ENCODE measurements at places on chromosomes 16 and 17. TPM values are rescaled to one million over a fixed set of nuclear protein-coding genes. Genes with fewer than 3 reads are reported as not detected.
A peak's percentile ranks its signal among the peaks of the same experiment; 100 is the strongest.

Gene SLFN11
- total RNA-seq: not detected

DNA sequence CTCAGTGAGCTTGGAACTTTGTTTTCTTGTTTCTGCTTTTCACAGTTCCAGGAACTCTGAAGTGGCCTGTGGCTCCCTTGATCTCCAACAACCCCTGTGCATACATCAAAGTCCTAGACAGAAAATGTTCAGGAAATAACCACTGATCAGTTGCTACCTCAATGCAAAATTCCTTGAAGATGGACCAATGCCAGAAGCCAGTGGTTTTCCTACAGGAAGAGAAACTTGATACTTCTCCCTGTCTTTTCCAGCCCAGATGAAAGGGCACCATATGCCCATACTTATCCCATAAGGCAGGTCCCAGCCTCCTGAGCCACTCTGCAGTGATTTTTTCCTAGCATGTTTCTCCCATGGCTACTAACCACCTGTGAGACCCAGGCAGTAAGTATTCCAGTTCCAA is 12.3 kb upstream of the CDRT4 start:
- DNase-seq: no peak

DNA sequence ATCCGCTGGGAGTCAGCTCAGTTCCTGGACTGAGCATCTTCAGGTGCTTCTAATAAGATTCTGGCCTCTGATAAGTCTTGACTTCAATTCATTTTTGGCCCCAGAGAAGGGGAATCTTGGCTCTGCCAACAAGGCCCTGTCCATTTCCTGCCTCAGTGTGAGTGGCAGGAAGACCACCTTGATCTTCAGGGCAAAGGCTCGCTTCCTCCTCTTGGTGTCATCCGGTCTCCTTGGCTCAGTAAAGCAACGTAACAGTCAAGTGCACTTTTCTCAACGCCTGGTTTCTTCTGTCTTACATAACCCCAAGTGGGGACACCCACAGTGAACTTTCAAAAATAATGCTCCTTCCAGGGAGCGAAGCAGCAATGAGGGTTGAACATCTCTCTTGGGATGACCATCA is 169.8 kb downstream of the PRKCB start:
- no peak for DNase-seq

- DNase-seq: no peak
Observed at GRCh38 chr16:85387171-85387507, 226.0 kb upstream of the GSE1 start.

- DNase-seq: no peak
Observed at GRCh38 chr17:70268383-70268782, 99.1 kb downstream of the KCNJ2 start.

Gene CACNG5
- total RNA-seq: not detected

GRCh38 chr16:8713635-8714172 is 39.3 kb downstream of the ABAT start:
- no peak for DNase-seq

DNA sequence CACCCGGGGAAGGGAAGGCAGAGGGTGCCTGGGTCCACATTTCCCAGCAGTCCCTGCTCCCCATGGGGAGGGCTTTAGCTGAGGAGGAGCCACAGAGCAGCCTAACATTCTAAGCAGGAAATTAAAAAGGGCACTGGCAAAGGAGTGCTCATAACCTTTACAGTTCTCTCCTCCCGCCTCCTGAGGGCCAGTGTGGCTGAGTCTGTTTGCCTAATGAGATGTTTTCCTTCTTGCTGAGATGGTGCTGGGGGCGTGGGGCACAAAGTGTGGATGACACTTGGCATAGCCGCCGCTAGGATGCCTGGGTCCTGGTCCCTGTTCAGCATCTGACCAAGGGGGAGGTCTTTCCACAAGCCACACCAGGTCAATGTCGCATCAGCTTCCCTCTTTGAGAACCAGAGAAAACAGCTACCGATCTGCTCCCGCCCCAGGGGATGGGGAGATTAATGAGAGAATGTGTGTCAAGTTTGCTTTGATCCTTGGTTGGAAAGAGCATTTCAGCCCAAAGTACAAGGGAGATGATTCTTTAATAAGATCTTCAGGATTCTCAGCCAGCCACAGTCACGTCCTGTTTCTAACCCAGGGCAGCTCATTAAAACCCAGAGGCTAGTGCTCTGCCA is 5.8 kb downstream of the KIF18B start:
- DNase-seq: no peak

DNA sequence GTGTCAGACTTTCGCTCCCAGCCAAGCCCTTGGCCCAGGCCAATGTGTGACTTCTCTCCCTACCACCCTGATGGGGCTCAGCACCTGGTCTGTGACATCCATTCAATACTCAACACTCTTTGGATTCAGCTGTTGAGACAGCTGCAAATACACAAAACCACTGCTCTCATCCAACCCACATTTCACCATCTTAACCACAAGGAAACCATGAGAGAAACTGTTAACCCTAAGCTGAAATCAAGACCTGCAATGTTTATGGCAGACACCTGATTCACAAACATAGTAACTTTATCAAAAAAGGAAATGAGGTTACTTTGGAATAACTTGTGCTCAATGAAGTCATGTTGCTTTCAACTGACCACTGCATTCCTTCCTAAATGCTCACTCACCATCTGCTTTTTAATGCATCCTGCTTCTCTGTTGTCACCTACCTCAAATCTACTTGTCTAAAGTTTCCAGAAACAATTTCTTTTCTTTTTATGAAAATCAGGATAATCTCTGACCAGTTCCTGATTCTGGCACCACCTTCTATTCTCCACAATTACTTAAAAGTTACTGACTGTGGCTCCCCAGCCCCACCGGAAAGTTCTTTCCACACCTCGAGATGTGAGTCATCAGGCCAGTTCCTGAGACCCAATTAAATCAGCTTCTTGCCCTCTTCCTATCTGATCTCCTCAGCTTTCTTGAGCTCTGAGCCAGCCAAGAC is 88.2 kb downstream of the NOG start:
- peak; percentile 97 for DNase-seq

DNA sequence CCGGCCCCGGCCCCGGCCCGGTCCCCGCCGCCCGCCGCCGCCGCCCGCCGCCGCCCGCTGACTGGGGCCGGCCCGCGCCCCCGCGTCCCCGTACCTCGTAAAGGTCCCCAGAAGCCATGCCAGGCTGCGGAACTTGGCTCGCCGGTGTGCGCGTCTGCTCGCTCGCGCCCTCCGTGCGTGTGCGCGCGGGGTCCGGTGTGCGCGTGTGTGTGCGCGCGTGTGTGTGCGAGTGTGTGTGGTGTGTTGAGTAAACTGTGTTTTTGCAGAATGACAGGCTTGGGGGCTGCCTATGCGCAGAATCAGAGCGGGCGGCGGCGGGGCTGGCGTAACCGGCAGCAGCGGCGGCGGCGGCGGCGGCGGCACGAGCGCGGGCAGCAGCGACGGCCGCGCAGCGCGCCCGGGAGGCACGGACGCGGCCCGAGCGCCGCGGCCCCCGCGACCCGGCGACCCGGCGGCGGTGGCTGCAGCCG is 307 bp downstream of the CDYL2 start:
- peak; percentile 31 for DNase-seq

DNA sequence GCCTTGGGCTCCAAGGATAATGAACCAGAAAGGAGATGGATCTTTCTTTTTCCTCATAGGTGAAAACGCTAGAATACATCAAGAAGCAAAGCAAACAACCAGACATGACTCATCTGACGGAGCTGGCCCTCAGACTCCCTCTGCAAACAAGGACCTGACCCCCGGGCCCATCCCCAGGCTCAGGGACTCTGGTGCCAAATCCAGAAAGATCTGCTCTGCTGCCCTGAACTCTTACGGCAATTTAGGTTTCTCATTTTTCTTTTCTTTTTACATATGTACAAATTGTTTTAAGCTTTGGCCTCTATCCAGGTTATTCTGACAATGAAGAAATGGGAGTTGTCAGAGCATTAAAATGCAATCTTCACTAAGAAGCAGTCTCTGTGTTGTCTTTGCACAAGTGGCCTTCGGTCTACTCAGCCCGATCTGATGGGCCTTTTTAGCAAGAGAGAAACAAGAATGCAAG is 17.7 kb downstream of the KNOP1 start:
- DNase-seq: no peak

Gene PYDC1
- total RNA-seq: not detected

DNA sequence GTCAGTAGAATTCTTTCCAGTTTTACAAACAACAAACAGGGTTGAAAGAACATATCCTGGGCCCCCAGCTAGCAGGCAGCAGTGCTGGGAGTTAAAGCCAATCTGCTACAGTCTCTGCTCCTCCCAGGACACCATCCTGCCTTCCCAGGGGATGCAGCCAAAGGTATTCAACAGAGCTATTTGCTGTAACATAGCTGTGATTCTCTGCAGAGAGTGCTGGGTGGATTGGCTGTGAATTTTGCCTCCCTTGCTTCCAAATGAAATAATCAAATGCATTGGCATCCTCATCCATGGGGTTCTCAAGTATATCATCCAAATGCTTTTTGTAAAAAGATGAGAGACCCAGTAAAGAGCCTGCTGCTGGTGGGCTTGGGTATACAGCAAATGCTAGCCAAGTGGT is 124.3 kb downstream of the NPIPB5 start:
- no peak for DNase-seq

Gene HLF
- 0.67 TPM for total RNA-seq

DNA sequence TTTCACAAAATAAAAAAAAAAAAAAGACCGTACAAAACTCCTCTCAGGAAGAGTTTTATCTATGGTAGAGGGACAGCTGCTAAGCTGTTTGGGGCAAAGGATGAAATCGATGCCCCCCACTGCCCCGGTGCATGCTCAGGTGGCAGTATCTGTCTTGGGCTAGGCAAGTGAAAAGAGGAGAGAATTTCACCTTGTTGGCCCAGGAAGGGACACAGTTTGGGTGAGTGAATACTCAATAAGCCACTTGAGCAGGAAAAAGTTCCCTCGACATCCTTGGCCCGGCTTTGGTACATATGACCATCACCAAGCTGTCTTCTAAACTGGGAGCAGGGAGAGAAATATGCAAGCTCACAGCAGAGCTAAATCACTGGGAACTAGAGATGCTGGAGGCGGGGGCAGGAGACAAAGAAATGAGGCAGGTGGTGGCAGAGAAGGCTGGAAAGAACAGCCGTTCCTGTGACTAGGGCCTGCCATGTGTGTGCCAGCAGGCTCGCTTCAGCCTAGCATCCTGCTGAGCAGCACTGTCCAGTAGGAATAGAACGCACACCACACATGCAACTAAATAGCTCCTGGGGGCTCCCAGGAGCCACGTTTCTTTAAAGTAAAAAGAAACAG is 8.2 kb upstream of the EIF1 start:
- no peak for DNase-seq

- no peak for DNase-seq
Observed at GRCh38 chr16:85868495-85868894, 30.5 kb upstream of the IRF8 start.

DNA sequence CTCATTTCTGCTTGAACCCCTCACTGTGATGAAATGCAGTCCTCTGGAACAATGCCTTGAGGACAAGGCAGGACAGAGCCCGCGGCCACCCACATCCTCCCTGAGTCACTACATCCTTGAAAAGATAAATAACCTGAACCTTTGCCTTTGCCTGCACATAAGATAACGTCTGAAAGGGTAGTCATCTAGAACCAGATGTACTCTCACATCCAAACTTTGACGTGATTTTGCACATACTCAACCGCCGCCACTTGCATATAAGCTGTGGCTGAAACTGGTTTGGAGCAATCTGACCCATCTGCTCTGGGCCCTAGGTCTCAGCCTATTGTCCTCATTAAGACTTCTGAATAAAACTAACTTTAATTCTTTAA is 252.1 kb downstream of the PHKB start:
- peak; percentile 93 for DNase-seq

- DNase-seq: no peak
Observed at GRCh38 chr17:15457723-15458094, 9.7 kb downstream of the CDRT4 start.

Gene RHBDL1
- total RNA-seq: 3.2 TPM

GRCh38 chr16:1036166-1036565 is 36.4 kb upstream of the SSTR5 start:
- no peak for DNase-seq

DNA sequence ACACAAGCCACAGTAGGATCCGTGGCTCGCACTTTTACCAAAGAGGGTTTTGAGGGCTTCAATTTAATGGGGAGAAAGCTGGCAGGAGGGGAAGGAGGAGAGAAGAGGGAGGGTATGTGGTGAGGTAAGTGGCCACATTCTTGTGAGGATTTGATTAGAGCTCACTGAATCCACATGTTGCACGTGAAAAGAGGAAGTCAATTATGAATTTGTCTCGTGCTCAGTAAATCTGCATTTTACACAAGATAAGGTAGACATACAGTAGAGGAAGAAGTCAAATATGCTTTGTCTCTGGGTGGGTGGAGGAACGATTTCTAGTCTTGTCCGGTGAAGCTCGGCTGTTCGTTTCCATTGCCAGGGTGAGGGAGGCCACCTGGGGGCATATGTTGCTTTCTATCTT is 862 bp downstream of the ZNF232 start:
- no peak for DNase-seq

- DNase-seq: peak; percentile 10
Observed at GRCh38 chr16:50263940-50264929, 2.1 kb upstream of the ADCY7 start.

Gene METTL26
- total RNA-seq: 43.3 TPM

- DNase-seq: peak; percentile 33
Observed at GRCh38 chr17:66165537-66166123, 26.3 kb downstream of the CEP112 start.

- no peak for DNase-seq
Observed at GRCh38 chr16:4388271-4389021, 16.8 kb downstream of the VASN start.

DNA sequence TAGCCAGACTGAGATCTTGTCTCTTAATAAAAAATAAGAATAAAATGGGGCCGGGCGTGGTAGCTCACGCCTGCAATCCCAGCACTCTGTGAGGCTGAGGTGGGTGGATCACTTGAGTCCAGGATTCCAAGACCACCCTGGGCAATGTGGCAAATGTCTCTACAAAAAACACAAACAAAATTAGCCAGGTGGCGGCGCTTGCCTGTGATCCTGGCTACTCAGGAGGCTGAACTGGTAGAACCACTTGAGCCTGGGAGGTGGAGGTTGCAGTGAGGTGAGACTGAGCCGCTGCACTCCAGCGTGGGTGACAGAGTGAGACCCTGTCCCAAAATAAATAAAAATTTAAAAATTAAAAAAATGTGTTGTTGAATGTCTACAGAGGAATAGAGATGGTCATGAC is 2.9 kb upstream of the DEF8 start:
- DNase-seq: no peak

DNA sequence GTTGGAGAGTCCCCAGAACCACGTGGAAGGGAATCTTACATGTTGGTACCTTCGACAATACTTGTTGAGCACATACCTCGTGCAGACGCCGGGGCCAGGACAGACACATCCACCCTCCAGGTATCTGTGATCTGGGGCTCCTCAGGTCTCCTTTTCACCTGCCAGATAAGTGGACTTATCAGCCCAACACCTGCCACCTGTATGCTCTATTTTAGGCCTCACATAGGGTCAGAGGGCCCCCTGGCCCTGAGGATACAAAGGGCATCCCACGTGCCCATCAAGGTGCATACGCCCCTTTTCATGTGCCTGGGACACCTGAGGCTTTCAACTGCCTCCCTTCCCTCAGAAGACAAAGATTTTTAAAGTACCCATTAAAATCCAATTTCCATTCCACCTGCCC is 212.7 kb downstream of the MRTFB start:
- no peak for DNase-seq

Gene TBC1D26
- not detected for total RNA-seq

Data from mammary epithelial cell (primary cell).